ENCODE measurements at places on chromosomes 3 and 15. TPM values are rescaled to one million over a fixed set of nuclear protein-coding genes. Genes with fewer than 3 reads are reported as not detected.

OSBPL10 gene
- total RNA-seq, result 37.1 TPM

PIF1 gene
- 52.7 TPM for total RNA-seq

BFSP2 gene
- total RNA-seq, result not detected

DUOXA2 gene
- not detected for total RNA-seq

ZNF385D gene
- not detected for total RNA-seq

LMAN1L gene
- total RNA-seq, result not detected

SNTN gene
- not detected for total RNA-seq

CHRNA3 gene
- not detected for total RNA-seq

RAB6B gene
- total RNA-seq, result 6.7 TPM

MOBP gene
- 0.44 TPM for total RNA-seq

THSD4 gene
- total RNA-seq, result 25.4 TPM

IREB2 gene
- total RNA-seq, result 51.4 TPM

KBTBD12 gene
- not detected for total RNA-seq

CAMKV gene
- total RNA-seq, result not detected

NPAP1 gene
- total RNA-seq, result not detected

EOMES gene
- total RNA-seq, result not detected

BCL2A1 gene
- not detected for total RNA-seq

Data from endothelial cell of umbilical vein (primary cell).